NCI-H226 (cell line): ENCODE measurements at places on chromosomes 5 and 9.
A peak's percentile ranks its signal among the peaks of the same experiment; 100 is the strongest.

GRCh38 chr5:74903165-74903787 is 37.1 kb upstream of the FAM169A start:
- peak; percentile 2 for DNase-seq

DNA sequence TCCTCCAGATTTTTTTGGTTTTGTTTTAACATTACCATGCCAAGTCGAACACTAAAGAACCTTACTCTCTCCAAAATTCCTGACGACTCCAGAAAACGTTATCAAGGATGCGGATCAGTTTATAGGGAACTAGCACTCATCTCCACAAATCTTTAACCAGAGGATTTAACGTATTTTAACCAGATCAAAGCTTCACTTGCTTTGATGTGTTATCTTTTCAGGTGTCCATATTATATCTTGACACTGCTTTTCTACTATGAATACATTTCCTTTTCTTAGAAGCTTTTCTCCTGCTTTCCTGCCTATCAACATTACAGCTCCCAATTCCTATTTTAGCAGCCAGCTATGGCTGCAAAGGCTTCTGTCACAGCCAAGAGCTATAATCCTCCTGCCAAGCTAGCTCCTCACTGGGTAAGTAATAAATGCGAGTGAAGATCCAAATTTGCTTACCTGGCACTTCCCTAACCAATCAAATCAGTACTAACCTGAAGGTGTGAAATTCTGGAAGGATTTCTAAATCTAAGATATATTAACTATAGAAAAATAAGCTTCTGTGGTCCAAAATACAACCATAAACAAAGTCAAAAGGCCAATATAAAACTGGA is 60.2 kb downstream of the CDC14B start:
- no peak for DNase-seq

GRCh38 chr5:135085133-135085935 is 51.3 kb upstream of the PITX1 start:
- peak; percentile 95 for DNase-seq

- no peak for DNase-seq
Observed at GRCh38 chr5:172713113-172713808, 57.7 kb downstream of the DUSP1 start.

DNA sequence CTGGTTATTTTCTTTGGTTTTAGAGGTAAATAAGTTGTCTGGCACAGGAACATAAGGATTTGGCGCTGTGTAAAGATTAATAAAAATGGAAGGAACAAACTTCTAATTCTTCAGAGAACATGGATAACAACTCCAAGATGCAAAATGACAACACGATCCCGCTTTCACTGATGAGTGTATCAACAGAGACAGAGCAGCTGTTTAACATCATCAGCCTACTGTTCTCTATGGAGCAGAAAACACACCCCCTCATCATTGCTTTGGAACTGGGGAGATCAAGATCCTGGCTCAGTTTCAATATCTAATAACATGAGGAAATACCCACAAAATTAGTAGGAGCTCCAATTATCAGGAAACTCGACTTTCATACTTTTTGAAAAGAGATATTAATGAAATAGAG is 8.3 kb upstream of the GAS1 start:
- DNase-seq = no peak
